ENCODE measurements at places on chromosomes 11 and 22. TPM values are rescaled to one million over a fixed set of nuclear protein-coding genes. Genes with fewer than 3 reads are reported as not detected.

DNA sequence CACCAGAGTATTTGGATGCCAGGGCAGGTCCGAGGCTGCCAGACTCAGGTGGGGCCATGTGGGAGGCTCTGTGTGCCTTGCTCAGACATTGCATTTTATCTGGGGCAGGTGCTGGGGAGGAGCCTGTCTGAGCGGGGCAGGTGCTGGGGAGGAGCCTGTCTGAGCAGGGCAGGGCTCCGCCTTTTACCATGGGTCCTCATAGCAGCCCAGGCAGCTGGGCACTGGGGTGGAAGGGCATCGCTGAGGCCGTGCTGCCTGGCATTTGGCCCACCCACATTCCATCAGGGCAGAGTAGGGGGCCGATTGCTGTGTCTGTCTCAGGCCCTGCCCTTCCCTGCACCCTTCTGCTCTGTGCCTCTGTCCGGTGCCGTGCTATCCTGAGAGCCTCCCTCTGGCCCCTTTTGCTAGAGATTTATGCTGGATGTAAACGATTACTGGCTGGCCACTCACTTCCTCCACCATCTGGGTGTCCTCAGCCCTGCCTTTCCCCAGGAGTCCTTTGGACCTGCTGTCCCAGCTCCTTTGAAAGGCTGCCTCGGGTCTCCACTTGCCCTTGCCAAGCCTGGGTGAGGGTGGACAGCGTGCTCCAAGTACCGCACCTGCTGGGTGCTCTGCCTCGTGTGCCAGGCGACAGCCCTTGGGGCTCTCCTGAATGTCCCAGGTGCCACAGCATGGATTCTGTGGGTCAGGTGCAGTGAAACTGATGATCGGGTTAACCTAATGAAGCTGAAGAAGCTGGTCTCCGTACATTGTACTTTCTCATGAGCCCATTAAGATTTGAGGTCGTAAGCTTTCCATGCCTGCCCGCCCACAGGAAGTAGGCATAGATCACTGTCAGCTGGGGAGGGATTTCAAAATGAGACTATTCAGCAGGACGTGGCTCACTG lies 281.6 kb downstream of the TBC1D22A start:
- DNase-seq, result no peak
- H3K27me3 ChIP-seq, result no peaks in the 10 kb centered on the region
- H3K4me3 ChIP-seq, result no peak overlapping the region
- no peaks in the 10 kb centered on the region for H3K36me3 ChIP-seq

DNA sequence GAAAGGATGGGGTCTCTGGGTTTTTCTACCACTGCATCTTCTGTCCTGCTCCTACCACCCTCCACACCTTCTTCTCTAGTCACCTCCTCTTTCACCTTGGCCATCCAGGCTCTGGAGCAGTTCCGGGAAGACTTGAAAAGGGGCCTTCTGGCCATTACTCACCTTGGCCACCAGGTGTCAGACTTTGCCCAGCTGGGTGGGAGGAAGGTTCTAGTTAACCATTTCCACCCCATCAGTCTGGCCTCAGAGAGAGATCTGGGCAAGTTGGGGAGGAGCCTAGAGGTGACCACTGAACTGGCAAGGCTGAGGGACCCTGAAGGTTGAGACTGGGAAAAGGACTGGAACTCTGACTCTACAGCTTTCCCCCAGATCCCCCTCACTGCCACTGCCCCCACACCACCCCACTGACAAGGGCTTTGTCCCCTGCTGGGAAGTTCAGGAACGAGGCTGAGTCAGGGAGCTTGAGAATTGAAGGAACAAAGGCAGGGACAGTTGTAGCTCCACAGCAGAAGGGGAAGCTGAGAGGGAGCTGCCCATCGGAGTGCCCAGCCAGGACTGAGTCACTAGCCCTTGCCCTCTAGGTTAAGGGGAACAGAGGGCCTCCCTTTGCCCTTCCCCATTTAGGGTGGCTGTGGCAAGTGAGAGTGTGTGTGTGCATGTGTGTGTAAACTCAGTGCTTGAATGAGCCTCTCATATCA lies 3.7 kb upstream of the POLD4 start:
- H3K27me3 ChIP-seq, result no peaks in the 10 kb centered on the region
- H3K4me1 ChIP-seq, result peaks cover 34% of the 10 kb centered on the region
- no peaks in the 10 kb centered on the region for H3K36me3 ChIP-seq

DNA sequence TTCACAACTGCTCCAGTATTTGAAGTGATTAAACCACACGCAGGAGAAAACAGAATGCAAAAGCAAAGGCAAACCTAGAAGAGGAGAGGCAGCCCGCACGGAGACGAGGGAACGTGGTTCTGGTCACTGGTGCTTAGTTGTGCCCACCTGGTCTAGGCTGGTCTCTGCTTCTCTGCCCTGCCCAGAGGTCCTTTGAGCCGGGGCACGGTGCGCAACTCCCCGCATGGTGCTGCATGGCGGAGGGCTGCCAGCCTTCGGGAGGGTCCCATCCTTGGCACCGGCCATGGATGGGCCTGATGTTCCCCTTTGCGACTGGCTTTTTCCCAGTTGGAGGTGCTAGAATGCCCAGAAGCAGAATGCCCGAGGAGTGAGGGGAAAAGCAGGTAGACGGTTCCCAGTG lies 46.1 kb downstream of the KCNC1 start:
- no peaks in the 10 kb centered on the region for H3K36me3 ChIP-seq
- DNase-seq, result no peak
- no peaks in the 10 kb centered on the region for H3K4me1 ChIP-seq
- no peaks in the 10 kb centered on the region for H3K27me3 ChIP-seq

DNA sequence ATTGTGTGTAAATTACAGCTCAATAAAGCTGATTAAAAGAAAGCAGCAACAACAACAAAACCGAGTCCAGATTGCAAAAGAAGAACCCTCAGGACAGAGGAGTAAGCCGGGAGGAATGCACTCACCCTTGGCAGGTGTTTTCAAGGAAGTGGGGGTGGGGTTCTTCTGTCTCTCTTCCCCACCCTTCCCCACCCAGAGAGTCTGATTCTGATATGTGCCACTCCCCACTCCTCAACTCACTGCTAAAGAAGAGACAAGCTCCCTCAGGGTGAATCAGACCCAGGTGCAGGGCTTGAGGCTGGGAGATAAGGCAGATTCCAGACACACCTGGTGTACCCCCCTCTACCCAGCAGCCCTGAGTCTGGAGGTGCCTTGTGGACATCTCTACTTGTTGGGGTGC lies 38.4 kb upstream of the PHF21A start:
- H3K4me3 ChIP-seq, result no peak overlapping the region
- no peak overlapping the region for H3K27ac ChIP-seq
- DNase-seq, result no peak

- H3K4me1 ChIP-seq, result no peaks in the 10 kb centered on the region
- no peaks in the 10 kb centered on the region for H3K27me3 ChIP-seq
- no peak for DNase-seq
- no peak overlapping the region for H3K27ac ChIP-seq
Observed at GRCh38 chr11:28903716-28904115, 795.5 kb downstream of the METTL15 start.

DNA sequence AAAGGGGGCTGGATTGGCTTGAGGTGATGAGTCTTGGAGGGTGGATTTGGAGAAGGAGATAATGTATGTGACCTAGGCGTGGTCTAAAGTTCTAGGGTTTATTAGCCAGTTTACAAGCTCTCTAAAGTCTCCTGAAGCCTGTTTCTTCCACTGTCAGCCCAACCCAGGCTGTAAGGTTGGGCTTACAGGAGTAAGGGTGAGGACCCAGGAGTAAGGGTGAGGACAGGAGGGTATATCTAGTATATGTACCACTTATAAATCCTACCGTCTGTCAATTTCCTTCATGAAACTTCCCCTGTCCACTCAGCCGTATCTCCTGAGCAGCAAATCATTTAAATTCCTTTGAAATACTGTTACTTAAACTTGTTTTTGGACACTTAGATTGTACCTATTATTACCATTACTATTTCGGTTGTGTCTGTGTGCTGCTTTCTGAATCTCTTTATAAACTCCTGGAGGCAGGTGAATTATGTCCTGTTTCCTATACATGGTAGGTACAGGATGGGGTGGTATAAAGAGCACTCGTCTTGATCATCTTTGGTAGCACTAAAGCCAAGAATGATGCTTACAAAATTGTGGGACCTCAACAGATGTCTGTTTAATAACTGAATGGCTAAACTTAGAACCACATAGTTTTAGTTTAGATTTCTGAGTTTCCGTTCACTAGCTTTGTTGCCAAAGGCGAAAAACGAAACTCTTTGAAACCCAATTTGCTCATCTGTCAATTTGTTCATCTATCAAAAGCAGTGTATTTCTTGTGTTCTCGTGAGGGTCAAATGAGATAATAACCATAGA lies 192.0 kb downstream of the GRIK4 start:
- H3K27me3 ChIP-seq, result no peaks in the 10 kb centered on the region
- H3K4me1 ChIP-seq, result no peaks in the 10 kb centered on the region
- no peak overlapping the region for H3K4me3 ChIP-seq
- no peaks in the 10 kb centered on the region for H3K36me3 ChIP-seq
- no peak for DNase-seq
- no peak overlapping the region for H3K27ac ChIP-seq

DNA sequence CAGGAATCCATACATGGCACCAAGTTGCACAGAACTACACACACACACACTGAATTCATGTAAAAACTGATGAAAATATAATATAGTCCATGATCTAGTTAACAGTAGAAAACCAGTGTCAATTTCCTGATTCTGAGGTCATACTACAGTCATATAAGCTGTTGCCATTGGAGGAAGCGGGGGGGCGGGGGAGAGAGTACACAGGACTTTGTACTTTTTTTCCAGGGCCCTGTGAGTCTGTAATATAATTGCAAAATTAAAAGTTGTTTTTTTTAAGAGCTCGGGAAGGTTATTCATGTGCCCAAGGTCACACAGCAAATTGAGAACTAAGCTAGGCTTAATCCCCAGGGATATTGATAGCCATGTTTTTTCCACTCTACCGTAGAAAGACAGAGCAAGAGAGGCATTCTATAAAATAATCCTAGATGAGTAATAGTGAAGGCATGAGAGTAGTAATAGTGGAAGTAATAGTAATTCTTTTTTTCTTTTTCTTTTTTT lies 312.3 kb downstream of the MN1 start:
- H3K27me3 ChIP-seq, result no peaks in the 10 kb centered on the region
- no peaks in the 10 kb centered on the region for H3K4me1 ChIP-seq
- H3K36me3 ChIP-seq, result no peaks in the 10 kb centered on the region
- no peak overlapping the region for H3K27ac ChIP-seq
- no peak for DNase-seq

DNA sequence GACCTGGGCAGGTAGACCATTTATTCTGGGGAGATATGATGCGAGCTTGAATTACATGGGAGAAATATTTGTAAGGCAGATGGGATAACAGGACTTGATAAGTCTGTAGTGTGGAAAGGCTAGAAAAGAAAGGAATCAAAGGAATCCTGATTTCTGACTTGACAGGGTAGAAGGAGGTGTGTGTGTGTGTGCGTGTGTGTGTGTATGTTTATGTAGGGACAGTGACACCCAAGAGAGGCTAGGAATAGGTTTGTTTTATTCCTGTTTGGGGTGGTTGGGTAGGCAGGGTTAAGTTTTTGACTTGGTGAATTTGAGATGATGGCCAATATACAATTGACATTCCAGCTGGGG lies 390 bp upstream of the HTATIP2 start:
- DNase-seq, result no peak
- no peak overlapping the region for H3K27ac ChIP-seq
- H3K4me3 ChIP-seq, result peak overlapping the region; percentile 73
- no peaks in the 10 kb centered on the region for H3K27me3 ChIP-seq
- H3K4me1 ChIP-seq, result peaks cover 8% of the 10 kb centered on the region
- H3K36me3 ChIP-seq, result no peaks in the 10 kb centered on the region

DNA sequence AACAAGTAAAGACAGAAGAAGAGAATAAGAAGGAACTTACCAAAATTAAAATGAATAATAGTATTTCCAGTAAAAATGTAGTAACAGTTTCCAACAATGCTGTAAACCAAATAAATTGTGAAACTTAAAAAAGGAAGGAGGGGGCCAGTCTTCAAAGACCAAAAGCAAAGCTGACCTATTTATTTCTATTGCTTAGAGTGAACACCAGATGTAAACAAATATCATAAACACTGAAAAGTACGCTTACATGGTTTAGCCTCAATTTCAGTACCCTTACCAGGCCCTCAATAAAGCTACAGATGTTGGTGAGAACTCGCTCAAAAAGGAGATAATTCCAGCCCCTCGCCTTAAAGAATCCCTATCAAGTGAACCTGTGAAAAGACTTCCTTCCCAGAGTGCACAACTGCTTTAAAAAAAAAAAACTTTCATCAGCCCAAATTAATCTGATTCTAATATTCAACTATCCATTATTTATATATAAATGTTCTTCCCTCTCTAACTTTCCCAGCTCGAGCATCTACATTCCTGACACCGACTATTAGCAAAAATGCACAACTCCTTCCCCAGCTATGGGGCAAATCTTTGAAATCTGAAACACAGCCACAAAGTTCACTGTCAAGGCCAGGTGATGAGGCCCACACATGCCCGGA lies 2.4 kb downstream of the PHF21A start:
- H3K27ac ChIP-seq, result peak overlapping the region; percentile 69
- DNase-seq, result no peak
- H3K36me3 ChIP-seq, result no peaks in the 10 kb centered on the region
- peak overlapping the region; percentile 74 for H3K4me3 ChIP-seq
- peaks cover 37% of the 10 kb centered on the region for H3K4me1 ChIP-seq

DNA sequence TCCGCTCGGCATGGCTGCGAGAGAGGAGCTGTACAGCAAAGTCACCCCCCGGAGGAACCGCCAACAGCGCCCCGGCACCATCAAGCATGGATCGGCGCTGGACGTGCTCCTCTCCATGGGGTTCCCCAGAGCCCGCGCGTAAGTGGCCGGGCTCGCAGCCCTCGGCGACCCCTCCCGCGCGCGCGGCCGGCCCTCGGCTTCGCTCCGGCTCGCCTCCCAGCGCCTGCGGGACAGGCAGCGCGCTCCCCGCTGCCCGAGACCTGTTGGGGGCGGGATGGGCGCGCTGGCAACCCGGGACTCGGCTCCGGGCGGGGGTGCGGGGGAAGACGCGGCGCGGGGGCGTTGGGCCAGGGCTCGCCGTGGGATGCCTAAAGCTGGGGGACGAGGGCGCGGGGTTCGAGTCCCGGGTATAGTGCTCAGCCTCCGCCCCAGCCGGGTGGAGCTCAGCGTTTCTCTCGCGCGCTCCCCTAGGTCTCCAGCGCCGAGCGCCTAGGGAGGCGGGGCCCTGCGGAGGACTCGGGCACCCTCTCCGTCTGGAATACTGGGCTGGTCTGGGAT lies 630 bp downstream of the UBASH3B start:
- peak; percentile 56 for DNase-seq
- no peaks in the 10 kb centered on the region for H3K36me3 ChIP-seq
- H3K27ac ChIP-seq, result peak overlapping the region; percentile 90
- H3K27me3 ChIP-seq, result no peaks in the 10 kb centered on the region
- H3K4me1 ChIP-seq, result peaks cover 14% of the 10 kb centered on the region

- no peaks in the 10 kb centered on the region for H3K27me3 ChIP-seq
- no peak overlapping the region for H3K4me3 ChIP-seq
- H3K4me1 ChIP-seq, result no peaks in the 10 kb centered on the region
- H3K36me3 ChIP-seq, result no peaks in the 10 kb centered on the region
- DNase-seq, result no peak
Observed at GRCh38 chr11:112718483-112718882, 242.7 kb upstream of the NCAM1 start.

GRCh38 chr11:113363996-113364641 lies 23.5 kb upstream of the ANKK1 start:
- no peaks in the 10 kb centered on the region for H3K36me3 ChIP-seq
- H3K27ac ChIP-seq, result no peak overlapping the region
- H3K4me1 ChIP-seq, result no peaks in the 10 kb centered on the region
- no peak for DNase-seq
- H3K4me3 ChIP-seq, result no peak overlapping the region

GRCh38 chr22:46430961-46431838 lies 95.7 kb downstream of the TRMU start:
- H3K36me3 ChIP-seq, result no peaks in the 10 kb centered on the region
- H3K4me1 ChIP-seq, result no peaks in the 10 kb centered on the region
- no peak overlapping the region for H3K27ac ChIP-seq

APOL4 gene
- 4.3 TPM for total RNA-seq

OMP gene
- total RNA-seq, result 1.7 TPM

MALAT1 gene
- total RNA-seq, result 8,109 TPM

PDE2A gene
- total RNA-seq, result 15.2 TPM

MRE11 gene
- total RNA-seq, result 19.8 TPM

CARD18 gene
- 0.81 TPM for total RNA-seq
